GM23338 (cell line): ENCODE measurements at places on chromosomes 1 and 21. TPM values are rescaled to one million over a fixed set of nuclear protein-coding genes. Genes with fewer than 3 reads are reported as not detected.

DNA sequence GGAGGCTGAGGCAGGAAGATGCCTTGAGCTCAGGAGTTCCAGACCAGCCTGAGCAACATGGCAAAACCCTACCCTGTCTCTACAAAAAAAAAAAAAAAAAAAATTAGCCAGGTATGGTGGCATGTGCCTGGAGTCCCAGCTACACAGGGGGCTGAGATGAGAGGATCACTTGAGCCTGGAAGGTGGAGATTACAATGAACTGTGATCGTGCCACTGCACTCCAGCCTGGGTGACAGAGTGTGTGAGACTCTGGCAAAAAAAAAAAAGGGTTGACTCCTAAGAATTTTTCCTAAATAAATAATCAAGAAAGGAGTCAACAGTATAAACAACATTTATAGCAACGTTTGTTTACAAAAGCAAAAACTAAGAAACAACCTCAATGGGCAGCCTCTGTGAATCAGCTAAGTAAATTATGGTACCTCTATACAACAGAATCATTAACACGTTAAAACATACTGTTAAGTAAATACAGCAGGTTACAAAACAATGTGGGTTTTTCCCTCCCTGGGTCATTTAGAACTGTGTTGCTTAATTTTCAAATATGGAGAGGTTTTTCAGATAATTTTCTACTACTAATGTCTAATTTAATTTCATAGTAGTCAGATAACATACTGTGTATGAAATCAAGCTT, 56.8 kb downstream of the SLC30A10 start:
- no peak for DNase-seq
- H3K36me3 ChIP-seq, result no peaks in the 10 kb centered on the region
- H3K27ac ChIP-seq, result no peak overlapping the region

Gene DNAJC8
- total RNA-seq, result 67.3 and 71.0 TPM in 2 replicates

GRCh38 chr1:56578138-56578962, 1.0 kb downstream of the PLPP3 start:
- peaks cover 51% of the 10 kb centered on the region for H3K4me1 ChIP-seq
- H3K27ac ChIP-seq, result no peak overlapping the region; the same call in 1 of the 2 replicates
- no peaks in the 10 kb centered on the region for H3K27me3 ChIP-seq
- DNase-seq, result peak; percentile 65
- H3K36me3 ChIP-seq, result no peaks in the 10 kb centered on the region

GRCh38 chr21:26832546-26832945, 12.7 kb downstream of the ADAMTS1 start:
- H3K4me3 ChIP-seq, result no peak overlapping the region
- no peak for DNase-seq
- H3K4me1 ChIP-seq, result no peaks in the 10 kb centered on the region
- H3K27me3 ChIP-seq, result no peaks in the 10 kb centered on the region
- H3K36me3 ChIP-seq, result peaks cover 1% of the 10 kb centered on the region; the same call in 1 of the 2 replicates
- no peak overlapping the region for H3K27ac ChIP-seq

Gene TSACC
- 0.66 and 2.5 TPM in 2 replicates for total RNA-seq

Gene OLIG2
- total RNA-seq, result 0.04 and 1.4 TPM in 2 replicates

DNA sequence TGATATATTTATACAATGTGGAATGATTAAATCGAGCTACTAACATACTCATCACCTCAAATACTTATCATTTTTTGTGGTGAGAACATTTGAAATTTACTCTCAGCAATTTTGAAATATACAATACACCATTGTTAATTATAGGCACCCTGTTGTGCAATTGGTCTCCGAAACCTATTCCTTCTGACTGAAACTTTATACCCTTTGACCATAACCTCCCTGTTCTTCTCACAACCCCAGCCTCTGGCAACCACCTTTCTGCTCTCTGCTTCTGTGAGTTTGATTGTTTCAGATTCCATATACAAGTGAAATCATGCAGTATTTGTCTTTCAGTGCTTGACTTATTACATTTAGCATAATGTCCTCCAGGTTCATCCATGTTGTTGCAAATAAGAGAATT, 49.5 kb downstream of the SETD4 start:
- H3K4me3 ChIP-seq, result no peak overlapping the region
- no peak overlapping the region for H3K27ac ChIP-seq
- H3K27me3 ChIP-seq, result no peaks in the 10 kb centered on the region
- H3K36me3 ChIP-seq, result no peaks in the 10 kb centered on the region
- H3K4me1 ChIP-seq, result no peaks in the 10 kb centered on the region

DNA sequence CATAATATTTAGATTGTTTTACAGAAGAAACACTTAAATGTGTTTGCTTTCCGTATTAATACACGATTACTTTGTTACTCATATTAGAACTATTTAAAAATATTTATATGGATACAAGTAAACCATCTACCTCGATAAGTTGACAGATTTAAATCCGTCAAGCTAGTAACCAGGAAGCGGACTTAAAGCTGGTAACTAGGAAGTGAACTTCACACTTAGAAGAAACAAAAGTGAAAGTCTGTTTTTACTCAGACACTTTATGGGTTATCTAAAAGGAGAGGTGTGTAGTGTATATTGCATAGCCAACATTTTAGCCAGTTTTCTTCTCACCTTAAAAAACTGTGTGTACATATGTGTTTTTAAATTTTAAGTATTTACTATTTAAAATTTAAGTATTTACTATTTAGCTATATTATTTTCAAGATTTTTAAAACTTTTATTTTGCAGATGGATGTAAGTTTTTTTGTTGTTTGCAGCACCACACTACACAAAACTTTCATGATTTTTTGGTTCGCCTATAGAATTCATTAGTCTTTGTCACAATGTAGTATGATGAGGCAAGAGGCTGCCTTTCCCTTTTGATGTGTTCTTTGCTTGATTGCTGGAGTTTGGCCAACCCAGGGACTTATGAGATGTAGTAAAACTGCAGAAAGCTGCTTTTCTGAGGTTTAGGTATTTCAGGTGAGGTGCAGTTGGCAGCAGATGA, 2.7 kb downstream of the USP25 start:
- peaks cover 39% of the 10 kb centered on the region for H3K4me1 ChIP-seq
- H3K27ac ChIP-seq, result no peak overlapping the region
- no peaks in the 10 kb centered on the region for H3K36me3 ChIP-seq
- H3K27me3 ChIP-seq, result 0 out of 2 replicates have a peak, but pooled peaks cover 7% of the 10 kb centered on the region

DNA sequence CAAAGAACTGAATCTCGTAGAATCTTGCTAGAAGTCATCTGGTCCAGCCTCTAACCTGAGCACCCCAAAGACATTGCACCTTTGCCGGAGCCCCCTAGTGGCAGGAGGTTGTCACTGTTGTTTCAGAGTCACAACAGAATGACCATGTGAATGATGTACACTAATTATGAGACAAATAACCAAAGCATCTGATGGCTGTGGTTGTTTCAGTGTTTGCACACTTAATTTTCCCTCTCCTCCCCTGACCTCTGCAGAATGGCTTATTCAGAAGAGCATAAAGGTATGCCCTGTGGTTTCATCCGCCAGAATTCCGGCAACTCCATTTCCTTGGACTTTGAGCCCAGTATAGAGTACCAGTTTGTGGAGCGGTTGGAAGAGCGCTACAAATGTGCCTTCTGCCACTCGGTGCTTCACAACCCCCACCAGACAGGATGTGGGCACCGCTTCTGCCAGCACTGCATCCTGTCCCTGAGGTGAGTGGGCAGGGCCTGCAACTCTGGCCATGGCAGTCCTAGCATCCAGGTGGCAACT, 26.4 kb downstream of the TRAF5 start:
- H3K4me3 ChIP-seq, result no peak overlapping the region
- H3K4me1 ChIP-seq, result no peaks in the 10 kb centered on the region
- H3K27me3 ChIP-seq, result no peaks in the 10 kb centered on the region

DNA sequence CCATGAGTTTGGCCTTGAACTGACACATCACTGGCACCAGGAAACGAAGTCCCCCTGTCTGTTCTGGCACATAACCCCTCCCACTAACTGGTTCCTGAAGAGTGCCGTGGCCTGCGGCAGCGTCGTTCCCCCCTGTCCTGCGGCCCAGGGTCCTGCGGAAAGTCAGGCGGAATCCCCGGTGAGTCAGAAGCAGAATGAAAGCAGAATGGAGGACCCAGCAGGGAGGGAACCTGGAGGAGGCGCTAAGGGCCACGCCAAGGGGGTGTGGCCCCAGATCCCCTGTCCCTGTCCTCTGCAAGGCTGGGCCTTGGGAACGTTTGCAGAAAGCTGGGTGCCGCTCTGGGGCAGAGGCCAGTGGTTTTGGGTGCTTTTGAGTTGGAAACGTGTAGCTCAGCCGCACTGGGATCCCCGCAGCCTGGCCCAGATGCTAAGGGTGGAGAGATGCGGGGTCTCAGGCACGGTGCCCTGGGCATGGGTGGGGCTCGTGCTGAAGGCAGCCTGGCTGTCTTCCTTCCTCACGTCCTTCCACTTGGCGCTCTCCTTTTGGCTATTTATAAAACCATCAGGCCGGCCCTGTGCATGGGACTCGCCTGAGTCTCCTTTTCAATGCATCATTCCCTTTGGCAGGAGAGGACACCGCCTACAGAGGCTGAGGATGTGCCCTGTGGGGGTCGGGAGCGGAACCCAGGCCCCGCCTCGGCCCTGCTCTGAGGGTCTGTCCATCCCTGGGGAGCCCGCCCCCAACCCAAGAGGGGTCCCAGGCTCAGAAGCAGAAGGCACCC, 36.2 kb downstream of the TP73 start:
- H3K4me3 ChIP-seq, result no peak overlapping the region
- no peak overlapping the region for H3K27ac ChIP-seq
- H3K36me3 ChIP-seq, result no peaks in the 10 kb centered on the region
- H3K27me3 ChIP-seq, result no peaks in the 10 kb centered on the region
- peaks cover 8% of the 10 kb centered on the region; the same call in 1 of the 2 replicates for H3K4me1 ChIP-seq
- DNase-seq, result peak; percentile 62

DNA sequence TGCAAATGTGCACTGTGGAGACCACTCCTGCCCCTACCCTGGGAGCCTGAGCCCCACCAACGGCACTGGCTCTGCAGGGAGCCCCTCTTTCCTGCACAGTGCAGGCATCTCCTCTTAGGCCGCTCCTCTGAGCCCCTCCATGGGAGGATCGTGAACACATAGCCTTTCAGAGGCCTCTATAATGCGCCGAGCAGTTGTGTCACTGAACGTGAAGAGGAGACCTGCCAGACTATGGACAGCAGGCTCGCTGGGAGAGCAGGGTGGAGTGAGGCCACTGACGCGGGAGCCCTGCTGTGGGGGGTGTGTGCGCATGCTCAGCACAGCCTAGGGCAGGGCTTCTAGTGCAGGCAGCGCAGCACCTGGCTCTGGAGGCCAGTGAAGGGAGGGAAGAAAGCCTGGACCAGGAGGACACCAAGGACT, 151.3 kb upstream of the COL6A1 start:
- no peak overlapping the region for H3K4me3 ChIP-seq
- H3K4me1 ChIP-seq, result no peaks in the 10 kb centered on the region
- H3K36me3 ChIP-seq, result no peaks in the 10 kb centered on the region
- no peak for DNase-seq
- no peaks in the 10 kb centered on the region for H3K27me3 ChIP-seq

GRCh38 chr1:146035048-146035423, 13.5 kb upstream of the HJV start:
- H3K4me1 ChIP-seq, result no peaks in the 10 kb centered on the region
- no peaks in the 10 kb centered on the region for H3K36me3 ChIP-seq
- no peaks in the 10 kb centered on the region for H3K27me3 ChIP-seq
- DNase-seq, result peak; percentile 64

DNA sequence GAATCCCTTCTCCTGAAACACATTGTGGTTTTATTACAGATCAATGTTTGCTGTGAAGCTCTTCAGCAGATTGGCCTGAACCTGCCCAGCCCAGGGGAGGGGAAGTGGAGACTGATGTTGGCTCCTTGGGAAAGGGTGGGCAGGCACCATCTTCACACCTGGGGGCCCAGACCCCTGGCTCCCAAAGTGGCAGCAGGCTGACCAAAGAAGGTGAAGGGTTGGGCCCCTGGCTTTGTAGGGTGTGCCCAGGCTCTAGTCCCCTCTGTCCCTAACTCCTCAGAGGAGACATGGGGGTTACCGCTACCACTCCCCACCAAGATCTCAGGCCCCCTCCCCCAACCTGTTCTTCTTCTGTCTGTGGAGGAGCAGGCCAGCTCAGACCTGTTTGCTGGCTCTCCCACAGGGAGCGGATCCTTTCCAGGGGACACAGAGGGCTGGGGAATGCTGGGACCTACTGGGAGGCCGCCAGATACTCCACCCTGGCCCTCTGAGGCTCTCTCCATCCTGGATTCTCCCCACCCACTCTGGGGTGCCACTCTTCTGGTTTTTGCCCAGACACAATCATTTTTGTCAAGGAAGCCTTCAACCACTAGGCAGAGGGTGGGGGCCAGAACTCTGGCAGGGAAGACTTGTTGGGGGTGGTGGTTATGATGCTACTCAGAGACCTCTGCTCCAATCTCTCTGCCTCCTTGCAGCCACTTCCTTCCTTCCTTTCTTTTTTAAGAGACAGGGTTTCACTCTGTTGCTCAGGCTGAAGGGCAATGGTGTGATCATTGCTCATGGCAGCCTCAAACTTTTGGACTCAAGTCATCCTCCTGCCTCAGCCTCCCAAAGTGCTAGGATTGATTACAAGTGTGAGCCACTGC, 5.0 kb upstream of the EFNA3 start:
- no peaks in the 10 kb centered on the region for H3K36me3 ChIP-seq
- H3K4me1 ChIP-seq, result peaks cover 23% of the 10 kb centered on the region

Gene TCHH
- total RNA-seq, result 0.19 and 0.38 TPM in 2 replicates

DNA sequence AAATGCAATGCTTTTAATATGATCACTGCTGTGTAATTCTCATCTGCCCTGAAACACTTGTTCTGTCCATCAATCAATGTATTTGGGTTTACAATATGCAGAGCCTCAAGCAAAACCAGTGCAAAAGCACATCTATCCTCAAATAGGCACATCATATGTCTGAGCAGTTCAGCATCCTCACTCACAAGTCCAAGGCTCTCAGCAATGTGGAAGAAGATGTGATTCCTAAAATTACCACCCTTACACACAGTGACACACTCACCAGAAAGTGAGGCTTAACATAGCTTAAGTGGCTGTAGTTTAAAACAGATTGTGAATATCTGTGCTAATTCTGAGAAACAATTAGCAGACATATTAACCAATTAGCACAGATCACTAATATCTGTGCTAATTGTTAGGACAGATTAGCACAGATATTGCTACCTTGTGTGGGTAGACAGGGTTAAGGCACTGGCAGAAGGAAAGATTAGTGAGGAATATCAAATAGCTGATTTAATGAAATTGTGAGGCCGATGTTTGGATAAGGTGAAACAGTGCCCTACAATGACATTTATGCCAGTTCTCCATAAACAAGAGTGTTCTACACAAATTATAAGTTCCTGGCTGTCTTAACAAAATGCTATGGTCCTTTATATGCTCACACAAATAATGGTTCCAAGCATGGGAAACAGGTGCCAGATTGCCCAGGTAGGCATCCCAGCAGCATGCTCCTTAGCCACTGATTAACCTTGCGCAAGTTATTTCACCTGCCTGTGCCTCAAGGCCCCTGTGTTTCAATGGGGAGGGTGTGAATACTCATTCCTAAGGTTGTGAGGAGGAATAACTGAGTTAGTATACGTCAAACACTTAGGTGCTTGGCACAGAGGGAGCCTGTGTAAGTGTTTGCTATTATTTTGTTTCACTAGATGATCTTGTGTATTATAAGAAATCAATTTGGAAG, 41.7 kb downstream of the MRPL39 start:
- H3K4me1 ChIP-seq, result peaks cover 9% of the 10 kb centered on the region; the same call in 1 of the 2 replicates
- H3K36me3 ChIP-seq, result no peaks in the 10 kb centered on the region
- peaks cover 29% of the 10 kb centered on the region for H3K27me3 ChIP-seq
- H3K4me3 ChIP-seq, result no peak overlapping the region
- DNase-seq, result no peak
